ENCODE measurements at places on chromosomes 6 and 20.

- DNase-seq = no peak
These were observed 80.5 kb downstream of the ZNF217 start for GRCh38 chr20:53513168-53513488.

GRCh38 chr6:83600459-83600858 is 88.1 kb downstream of the PRSS35 start:
- no peak for DNase-seq

DNA sequence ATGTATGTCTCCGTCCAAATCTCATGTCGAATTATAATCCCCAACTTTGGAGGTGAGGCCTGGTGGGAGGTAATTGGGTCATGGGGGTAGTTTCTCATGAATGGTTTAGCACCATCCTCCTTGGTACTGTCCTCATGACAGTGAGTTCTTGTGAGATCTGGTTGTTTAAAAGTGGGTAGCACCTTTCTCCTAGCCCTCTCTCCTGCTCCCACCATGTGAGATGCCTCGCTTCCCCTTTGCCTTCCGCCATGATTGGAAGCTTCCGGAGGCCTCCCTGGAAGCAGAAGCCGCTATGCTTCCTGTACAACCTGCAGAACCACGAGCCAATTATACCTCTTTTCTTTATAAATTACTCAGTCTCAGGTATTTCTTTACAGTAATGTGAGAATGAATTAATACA is 123.1 kb downstream of the FYN start:
- DNase-seq = no peak

DNA sequence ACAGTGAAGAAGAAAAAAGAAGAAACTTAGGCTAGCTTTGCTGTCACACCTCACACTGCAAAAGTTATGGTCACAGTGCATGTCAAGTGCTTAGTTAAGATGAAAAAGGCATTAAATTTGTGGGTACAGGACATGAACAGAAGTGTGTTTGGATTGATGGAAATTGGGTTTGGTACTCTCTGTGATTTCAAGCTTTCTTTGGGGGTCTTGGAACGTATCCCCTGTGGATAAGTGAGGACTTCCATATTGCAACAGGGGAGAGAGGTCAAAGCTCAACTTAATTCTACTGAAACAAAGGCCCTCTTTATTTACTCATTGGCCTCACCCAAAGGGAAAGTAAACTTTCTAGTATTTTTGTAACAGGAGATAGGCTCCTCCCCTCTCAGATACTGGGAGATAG is 138.3 kb upstream of the FUT9 start:
- DNase-seq = no peak

DNA sequence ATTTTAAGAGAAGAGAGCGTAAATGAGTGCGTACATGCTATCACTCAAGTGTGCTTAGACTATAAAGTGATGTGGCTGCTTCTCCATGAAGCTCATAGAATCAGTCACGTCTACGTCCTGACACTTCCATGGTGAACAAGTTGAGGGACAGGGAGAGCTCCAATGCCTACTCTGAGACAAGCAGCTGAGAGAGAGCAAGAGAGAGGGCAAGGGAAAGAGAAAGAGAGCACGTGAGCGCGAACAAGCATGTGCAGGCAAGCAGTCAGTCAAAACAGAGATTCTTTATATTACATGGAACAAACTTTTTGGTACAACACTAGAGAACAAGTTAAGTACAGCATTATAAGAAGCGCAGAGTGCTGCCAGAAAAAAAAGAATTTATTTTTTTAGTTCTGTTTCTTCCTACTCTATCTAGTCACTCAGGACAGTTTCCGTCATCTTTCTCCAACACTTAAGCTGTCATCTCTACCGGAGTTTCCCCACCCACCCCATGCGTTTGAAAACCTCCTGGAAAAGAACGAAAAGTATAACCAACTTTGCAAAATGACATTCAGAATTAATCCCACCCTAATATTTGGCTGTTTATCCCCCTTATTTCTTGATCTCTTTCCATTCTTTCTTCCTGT is 61.8 kb downstream of the EPB41L2 start:
- DNase-seq = no peak

GRCh38 chr6:52395969-52396368 is 24.2 kb upstream of the EFHC1 start:
- DNase-seq = no peak

GRCh38 chr6:8483650-8484049 is 48.3 kb upstream of the SLC35B3 start:
- DNase-seq = no peak

DNA sequence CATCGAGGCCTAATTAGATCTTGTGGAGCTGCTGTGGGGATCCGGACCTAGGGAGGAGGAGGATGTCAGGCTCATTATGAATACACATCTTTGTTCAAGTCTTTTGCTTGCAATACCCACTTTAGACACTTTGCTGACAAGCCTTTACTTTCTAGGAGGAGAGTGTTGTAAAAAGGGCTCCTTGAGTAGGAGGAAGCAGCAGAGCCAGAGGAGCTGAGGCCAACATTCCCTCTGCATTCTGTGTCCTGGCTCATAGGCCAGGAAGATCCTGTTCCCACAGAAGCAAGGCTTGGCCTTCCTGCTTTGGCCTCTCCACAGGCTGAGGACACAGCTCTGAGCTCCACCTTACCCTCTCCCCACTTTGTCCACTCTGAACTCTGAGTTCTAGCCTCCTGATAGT is 67.1 kb downstream of the TPD52L1 start:
- DNase-seq = no peak

DNA sequence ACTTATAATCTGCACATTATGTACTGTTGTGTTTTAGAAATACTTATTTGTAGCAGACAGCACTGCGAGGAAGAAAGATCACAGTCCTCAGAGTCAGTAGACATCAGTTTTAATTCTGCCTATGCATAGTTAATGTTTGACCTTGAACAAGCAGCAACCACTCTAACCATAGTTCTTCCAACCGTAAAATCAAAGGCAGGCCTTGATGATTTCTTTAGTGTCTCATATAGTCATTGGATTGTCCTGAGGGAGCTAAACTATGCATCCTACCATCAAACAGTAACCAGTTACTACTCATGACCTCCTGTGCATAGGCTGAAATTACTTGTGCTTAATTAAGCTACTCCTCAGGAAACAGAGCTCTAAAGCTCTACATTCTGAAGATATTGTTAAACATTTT is 294.8 kb upstream of the STXBP5 start:
- DNase-seq = no peak

GRCh38 chr20:39983655-39984054 is 705.4 kb downstream of the MAFB start:
- no peak for DNase-seq

GRCh38 chr20:32638848-32639247 is 34.9 kb downstream of the C20orf203 start:
- DNase-seq = no peak

DNA sequence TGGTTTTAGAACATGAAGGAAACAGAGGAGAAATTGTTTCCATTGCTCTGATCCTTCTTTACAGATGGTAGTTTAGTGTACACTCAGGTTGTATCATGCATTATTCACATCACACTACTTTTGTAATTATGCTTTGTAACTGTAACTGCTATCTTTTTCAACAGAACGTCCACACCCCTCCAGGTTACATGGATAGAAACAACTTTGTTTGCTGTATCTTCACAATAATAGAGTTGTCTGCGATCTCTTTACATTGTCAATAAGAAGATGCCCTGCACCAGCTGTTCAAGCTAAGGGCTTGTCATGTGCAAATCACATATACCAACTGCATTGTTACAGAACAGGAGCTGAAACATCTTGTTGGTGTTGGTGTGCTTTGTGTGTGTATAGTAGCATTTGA is 67.9 kb upstream of the MAP7 start:
- DNase-seq = no peak

- no peak for DNase-seq
These were observed 118.6 kb downstream of the EDN1 start for GRCh38 chr6:12408752-12409151.

Data from activated naive CD4-positive, alpha-beta T cell treated with anti-CD3 and anti-CD28 coated beads, Interleukin-2, amount 10 ng/mL, durations not matched to agents 7 days and 5 days (primary cell).